ENCODE measurements at places on chromosomes 4 and X.

DNA sequence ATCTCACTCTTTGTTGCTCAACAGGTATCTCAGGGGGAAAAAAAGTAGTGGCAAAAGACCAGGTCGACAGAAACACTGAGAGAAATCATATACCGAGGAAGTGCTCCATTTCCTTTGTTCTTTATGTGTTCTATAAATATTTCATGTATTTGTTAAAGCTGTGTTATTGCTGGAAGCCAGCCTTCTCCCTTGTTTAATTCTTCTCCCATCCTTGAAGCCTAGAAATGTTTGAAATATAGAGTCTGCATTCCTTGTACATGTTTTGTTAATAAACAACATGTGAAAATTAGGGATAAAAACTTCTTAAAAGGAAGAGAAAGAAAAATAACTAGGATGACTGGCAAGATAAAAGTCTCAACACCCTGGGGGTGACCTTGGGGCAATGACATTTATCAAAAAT, 186.2 kb downstream of the ANKRD50 start:
- no peak for DNase-seq

DNA sequence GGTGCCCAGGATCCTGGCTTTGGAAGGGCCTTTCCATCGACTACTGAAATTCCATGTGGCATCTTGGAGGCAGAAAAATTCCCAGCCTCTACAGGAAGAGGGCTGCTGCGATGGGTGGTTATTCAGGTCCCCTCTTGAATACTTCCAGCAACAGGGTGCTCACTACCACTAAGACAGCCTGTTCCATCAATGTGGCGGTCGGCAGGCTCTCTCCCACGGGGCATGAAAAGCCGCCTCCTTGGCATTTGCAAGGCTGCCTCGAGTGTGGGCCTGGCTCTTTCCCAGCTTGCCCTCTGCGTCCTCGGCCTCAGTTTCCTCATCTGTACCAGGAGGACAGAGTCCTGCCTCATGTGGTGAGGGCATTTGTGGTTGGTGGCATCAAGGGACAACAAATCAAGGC, 62.4 kb downstream of the ADRA2C start:
- DNase-seq: no peak

DNA sequence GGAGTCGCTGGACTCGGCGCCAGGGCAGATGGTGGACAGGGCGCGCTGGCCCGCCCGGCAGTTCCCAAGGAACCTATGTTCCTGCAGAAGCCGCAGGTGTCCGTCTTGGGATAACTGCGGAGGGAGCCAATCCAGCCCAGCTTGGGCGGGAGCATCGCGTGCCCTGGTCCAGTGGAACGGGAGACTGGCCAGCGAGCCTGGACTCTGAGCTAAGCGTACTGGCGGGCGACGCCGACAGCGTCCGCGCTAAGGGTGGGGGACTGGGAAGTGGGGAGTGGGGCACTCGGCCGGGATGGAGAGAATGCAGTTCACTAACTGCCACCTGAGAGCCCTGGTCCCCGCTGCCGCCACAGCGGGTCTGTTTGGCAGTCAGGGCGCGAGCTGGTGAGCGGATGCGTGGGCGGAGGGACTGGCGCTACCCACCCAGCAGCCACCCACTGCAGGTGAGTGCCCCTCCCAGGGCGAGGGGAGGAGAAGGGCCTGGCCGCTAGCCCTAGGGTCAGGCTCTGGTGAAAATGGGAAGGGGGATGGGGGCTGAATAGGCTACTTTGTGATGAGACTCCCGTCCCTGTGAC, 1.3 kb upstream of the MAMLD1 start:
- no peak for DNase-seq

- DNase-seq: no peak
These were observed 144.8 kb downstream of the COL25A1 start for GRCh38 chr4:109157696-109158095.

DNA sequence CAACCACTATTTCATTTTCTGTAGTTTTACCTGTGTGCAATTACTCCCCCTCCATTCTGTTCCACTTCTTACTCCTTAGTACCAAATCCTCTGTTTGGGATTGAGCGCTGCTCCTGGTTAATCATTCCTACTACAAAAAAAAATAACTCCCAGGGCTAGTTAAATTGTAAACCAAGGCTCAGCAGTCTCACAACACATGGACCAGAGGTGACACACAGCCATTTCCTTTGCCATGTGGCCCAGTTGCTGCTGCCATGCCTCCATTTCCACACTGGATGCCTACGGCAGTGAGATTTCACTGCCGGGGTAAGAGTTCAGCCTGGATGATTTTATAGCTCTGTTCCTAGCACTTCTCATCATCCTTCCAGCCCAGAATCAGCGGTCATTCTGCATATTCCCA, 107.2 kb downstream of the AKAP4 start:
- DNase-seq: no peak

DNA sequence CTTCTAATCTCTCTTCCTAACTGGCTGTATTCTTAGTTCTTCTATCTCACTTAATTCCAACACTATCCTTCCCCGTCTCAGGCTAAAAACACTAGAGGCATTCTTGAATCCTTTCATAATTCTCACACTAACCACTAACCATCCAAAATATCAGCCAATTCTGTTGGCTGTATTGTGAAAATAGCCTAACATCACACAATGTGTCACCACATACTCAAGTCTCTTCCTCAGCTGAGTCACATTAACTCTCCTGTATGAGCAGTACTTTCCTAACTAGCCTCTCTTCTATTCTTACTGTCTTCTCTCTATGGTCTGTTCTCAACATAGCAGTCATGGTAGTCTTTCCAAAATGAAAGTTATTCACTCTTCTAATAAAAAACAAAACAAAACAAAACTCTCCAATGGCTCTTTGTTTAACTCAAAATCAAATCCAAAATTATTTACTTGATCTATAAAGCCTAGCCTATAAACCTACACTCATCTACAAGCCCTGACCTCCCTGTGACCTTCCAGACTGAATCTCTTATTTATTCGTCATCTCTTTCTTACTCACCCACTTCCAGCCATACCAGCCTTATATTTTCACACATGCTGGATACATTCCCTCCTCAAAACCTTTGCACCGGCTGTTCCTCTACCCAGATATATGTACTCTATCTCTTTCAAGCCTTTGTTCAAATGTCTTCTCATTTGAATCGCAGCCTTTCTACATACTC, 445.9 kb downstream of the TLL1 start:
- DNase-seq: no peak

DNA sequence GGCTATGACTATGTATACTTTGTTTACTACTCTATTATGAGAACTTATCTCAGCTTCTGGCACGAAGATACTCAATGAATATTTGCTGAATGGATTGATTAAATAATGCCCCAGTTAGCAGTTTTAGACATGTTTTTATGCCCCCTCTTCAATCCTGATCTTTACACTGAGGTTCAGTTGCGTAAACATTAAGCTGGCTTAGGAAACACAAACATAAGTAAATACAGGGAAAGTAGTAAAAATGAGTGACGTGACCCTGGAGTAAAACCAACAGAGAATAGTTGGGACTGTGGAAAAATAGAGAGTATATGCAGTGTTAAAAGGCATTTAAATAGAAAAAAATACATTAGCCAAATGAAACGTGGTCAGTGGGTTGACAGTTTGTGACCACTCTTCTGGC, 387.0 kb upstream of the ACTRT1 start:
- DNase-seq: no peak

DNA sequence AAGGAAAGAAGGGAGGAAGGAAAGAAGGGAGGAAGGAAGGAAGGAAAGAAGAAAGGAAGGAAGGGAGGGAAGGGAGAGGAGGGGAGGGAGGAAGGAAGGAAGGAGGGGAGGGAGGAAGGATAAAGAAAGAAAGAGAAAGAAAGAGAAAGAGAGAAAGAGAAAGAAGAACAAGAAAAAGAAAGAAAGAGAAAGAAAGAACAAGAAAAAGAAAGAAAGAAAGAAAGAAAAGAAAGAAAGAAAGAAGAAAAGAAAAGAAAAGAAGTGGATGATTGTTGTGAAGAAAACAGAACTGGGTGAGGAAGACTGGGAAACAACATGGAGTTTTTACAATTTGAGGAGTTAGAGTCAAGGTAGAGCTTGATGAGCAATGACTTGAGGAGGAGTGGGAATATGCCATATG, 78.0 kb downstream of the EIF4E start:
- DNase-seq: no peak

Measured in stimulated activated CD8-positive, alpha-beta memory T cell treated with anti-CD3 and anti-CD28 coated beads, Interleukin-4, amount 100 ng/mL, for 4 hours (primary cell).